ENCODE measurements at places on chromosomes 1 and 21. TPM values are rescaled to one million over a fixed set of nuclear protein-coding genes. Genes with fewer than 3 reads are reported as not detected.

DNASE2B gene
- total RNA-seq: not detected

NR0B2 gene
- not detected for total RNA-seq

FBXO2 gene
- 8.5 TPM for total RNA-seq

WDR64 gene
- not detected for total RNA-seq

FNDC10 gene
- total RNA-seq: 0.45 TPM

RNF186 gene
- not detected for total RNA-seq

SPOCD1 gene
- total RNA-seq: 7.0 TPM

GCSAML gene
- total RNA-seq: not detected

RNF19B gene
- total RNA-seq: 14.6 TPM

MPL gene
- not detected for total RNA-seq

CYP4A22 gene
- total RNA-seq: not detected

CTSS gene
- total RNA-seq: 5.0 TPM

ANKRD34A gene
- 0.15 TPM for total RNA-seq

C1orf94 gene
- not detected for total RNA-seq

GIPC2 gene
- total RNA-seq: 0.59 TPM

ACP6 gene
- total RNA-seq: 5.3 TPM

PLD5 gene
- total RNA-seq: not detected

NUF2 gene
- not detected for total RNA-seq

IL22RA1 gene
- total RNA-seq: not detected

RNF223 gene
- total RNA-seq: not detected

CHML gene
- 2.1 TPM for total RNA-seq

CFAP107 gene
- total RNA-seq: not detected

CHODL gene
- not detected for total RNA-seq

STUM gene
- 0.23 TPM for total RNA-seq

APCS gene
- total RNA-seq: not detected

RIMKLA gene
- total RNA-seq: not detected

CFHR3 gene
- not detected for total RNA-seq

FAM72C gene
- total RNA-seq: 0.23 TPM

WASF2 gene
- total RNA-seq: 9.5 TPM

KIAA1614 gene
- 6.6 TPM for total RNA-seq

RC3H1 gene
- total RNA-seq: 11.9 TPM

TCHHL1 gene
- not detected for total RNA-seq

NTMT2 gene
- not detected for total RNA-seq

SERPINC1 gene
- not detected for total RNA-seq

CD1B gene
- not detected for total RNA-seq

CYP2J2 gene
- not detected for total RNA-seq

GART gene
- total RNA-seq: 19.8 TPM

HLX gene
- 3.3 TPM for total RNA-seq

CR1L gene
- not detected for total RNA-seq

CFAP45 gene
- total RNA-seq: 1.1 TPM

NGF gene
- 1.5 TPM for total RNA-seq

CADM3 gene
- not detected for total RNA-seq

DONSON gene
- 5.9 TPM for total RNA-seq

SLC6A17 gene
- 0.82 TPM for total RNA-seq

All from smooth muscle cell of the coronary artery (primary cell).